Pulmonary artery endothelial cell (primary cell): ENCODE measurements at places on chromosomes 12 and 14. TPM values are rescaled to one million over a fixed set of nuclear protein-coding genes. Genes with fewer than 3 reads are reported as not detected.

GRCh38 chr12:70645494-70646317 is 8.5 kb upstream of the PTPRB start:
- DNase-seq: peak; percentile 92

DNA sequence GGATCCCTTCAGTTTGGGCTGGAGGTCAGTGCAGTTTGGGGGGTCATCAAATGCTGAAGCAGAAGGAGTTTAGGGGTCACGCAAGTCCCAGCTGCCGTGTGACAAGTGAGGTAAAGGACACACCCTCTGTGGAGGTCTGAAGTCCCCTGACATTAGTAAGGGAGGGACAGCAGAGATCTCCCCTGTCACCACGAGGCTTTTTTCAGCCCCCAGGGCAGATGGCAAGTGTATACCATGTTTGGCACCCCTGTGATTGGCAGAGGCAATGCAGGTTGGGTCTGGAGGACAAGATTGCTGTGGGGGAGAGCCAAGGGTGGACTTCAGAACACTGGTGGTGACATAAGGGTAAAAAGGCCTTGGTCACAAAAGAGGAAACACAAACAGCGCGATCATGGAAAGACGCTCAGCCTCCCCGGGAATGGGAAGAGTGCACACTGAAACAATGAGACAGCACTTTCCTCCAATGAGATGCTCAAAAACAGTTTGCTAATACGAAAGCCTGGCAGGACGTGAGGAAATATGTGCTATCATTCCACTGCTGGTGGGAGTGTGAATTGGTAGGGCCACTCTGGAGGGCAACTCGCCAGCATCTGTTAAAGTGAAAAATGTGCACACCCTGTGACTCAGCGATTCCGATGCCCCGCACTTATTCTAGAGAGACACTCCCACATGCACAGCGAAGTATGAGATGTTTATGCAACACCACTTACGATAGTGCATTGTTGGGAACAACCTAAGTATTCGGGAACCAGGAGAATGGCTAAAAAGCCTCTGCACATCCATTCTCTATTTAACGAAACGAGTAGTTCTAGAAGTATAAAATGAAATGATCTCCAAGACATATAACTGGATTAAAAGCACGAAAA is 14.4 kb upstream of the CD27 start:
- peak; percentile 94 for DNase-seq

DNA sequence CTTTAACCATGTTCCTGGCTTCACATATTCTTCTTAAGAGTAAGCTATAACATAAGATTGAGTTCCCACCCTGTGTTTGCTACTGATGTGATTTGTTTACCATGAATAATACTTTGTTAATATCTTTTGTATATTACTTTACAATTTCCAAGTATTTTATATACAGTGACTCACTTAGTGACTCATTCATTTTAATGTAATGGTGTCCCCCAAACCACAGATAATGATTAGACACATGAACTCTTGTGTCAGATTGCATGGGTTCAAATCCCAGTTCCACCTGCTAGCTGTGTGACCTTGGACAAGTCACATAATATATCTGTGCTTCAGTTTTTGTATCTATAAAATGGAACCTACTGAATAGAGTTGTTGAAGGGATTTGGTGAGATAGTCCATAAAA is 76.1 kb downstream of the MYF5 start:
- DNase-seq: no peak

GRCh38 chr12:4171742-4172141 is 101.8 kb upstream of the CCND2 start:
- no peak for DNase-seq

- DNase-seq: no peak
These were observed 15.9 kb downstream of the FAIM2 start for GRCh38 chr12:49887536-49888401.

DNA sequence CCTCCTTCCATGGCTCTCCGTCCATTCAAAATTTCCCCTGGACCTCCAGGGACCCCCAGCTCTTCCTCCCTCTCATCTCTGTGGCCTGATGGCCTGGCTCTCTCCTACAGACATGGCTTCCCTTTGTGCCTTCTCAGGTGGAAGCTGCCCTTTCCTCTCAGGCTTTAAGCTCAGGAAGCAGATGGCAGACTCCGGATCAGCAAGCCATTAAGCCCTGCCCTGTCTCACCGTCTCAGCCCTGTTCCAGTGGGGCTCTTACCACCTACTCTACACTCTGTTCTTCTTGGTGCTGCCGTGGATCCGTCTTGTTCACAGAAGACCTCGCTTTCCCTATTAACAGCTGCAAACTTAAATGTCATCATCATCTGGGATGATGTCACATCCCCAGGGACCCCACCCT is 33.1 kb downstream of the NPC2 start:
- no peak for DNase-seq

DNA sequence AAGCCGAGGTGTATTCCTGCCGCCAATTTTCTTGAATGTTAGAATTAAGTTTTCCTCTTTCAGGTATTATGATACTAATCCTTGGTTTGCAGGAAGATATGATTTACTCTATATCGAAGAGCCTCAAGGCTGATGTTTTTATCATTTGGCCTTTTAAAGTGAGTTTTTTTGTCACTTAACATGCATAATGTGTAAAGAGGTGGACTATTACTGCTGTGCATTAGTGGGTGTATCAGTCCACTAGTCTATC is 11.1 kb upstream of the TMPO start:
- DNase-seq: no peak

DNA sequence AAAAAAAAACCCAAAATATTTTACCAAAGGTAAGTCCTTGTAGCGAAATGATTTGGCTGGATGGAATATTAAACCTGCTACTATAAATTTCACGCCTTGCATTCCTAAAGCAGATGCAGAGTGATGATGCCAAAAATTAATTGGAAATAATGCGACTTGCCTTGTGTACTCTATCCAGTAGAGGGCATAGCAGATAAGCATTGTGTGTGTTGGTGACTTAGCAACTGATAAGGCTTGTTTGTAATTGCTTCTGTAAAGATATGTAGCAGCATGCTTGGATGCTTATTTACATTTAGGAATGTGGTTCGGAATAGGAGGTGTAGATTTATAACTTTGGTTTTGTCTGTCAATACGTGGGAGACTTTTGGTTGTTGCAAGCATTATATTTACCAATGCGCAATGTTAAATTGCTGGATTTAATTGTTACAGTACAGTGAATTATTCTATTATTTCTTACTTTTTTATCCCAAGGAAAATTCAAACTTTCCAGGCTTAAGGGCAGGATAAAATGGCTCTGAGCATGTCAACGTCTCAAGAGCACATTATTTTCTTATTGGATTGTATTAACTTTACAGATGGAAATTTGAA is 80.5 kb downstream of the TMEM260 start:
- peak; percentile 29 for DNase-seq

DNA sequence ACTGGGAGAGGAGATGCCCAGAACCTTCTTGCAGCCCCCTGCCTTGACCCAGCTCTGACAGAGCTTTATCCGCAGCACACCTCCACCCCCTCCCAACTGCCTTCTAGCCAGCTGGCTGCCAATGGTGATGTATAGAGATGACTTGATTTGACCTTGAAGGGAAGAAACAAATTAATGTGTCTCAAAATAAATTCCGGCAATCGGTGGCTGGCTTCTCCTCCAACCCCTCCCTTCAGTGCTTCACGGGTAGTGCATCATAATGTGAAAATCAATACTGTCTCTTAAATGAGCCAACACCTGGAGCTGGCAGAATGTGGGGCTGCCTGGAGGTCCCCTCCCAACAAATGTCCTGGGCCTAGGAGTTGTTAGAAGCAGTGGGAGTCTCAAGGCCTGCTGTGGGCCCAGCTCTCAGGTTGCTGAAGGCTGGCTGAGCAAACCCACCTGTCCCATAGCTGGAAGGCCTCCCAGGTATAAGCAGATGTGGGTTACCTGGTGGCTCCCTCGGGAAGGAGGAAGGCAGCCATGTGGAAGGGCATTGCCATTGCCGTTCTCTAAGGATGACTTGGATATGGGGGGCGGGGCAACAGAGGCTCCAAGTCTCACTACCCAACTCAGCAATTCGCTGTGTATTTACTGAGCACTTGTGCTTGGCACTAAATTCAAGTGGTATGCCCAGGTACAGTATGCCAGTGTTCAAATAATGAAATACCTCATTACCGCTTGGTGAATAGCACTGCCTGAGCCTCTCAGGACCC is 23.2 kb downstream of the HSPB8 start:
- DNase-seq: no peak

DNA sequence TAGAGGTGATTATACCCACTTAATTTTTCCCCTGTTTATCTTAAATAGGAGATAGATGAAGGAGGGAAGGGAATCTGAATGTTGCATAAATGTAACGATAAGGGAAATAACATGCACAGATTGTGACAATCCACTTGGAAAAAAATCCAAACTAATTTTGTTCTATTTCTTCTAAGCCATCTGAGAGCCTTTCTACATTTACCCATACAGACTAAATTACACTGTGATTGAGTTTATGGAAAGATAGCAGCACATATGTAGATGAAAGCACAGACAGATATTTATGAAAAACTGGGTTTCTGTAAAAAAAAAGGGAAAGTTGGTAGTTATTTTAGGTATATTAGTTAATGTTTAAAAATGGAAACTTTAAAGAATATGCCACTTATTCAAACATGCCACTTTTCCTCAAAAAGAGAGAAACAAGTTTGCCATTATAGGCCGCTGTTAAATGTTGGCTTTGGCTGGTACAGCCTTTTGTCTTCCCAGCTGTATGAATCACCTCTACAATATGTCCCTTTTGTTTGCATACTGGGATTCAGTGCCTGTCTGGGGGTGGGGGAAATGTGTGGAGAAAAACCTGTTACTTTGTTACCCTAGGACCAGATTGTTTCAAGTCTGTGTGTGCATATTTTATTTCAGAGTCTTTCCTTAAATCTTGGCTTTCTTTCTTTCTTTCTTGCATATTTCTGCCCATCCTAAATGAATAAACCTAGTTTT is 470.2 kb upstream of the LMO3 start:
- DNase-seq: no peak

GRCh38 chr12:5807514-5808219 is 137.4 kb downstream of the ANO2 start:
- DNase-seq: no peak

- no peak for DNase-seq
These were observed at the start of gene HOXC6 for GRCh38 chr12:54028314-54029201. TSS of gene HOXC6 (plus strand) at chr12:54028440. CDS start at chr12:54028522, 82 bp downstream.

- DNase-seq: no peak
These were observed 14.5 kb upstream of the TNFRSF1A start for GRCh38 chr12:6356374-6356820.

GRCh38 chr12:19155981-19156734 is 26.6 kb downstream of the PLEKHA5 start:
- DNase-seq: peak; percentile 19

GRCh38 chr14:78848234-78848820 is 678.2 kb downstream of the NRXN3 start:
- DNase-seq: peak; percentile 1

- DNase-seq: no peak
These were observed 50.2 kb downstream of the FOXN4 start for GRCh38 chr12:109258607-109259544.

DNA sequence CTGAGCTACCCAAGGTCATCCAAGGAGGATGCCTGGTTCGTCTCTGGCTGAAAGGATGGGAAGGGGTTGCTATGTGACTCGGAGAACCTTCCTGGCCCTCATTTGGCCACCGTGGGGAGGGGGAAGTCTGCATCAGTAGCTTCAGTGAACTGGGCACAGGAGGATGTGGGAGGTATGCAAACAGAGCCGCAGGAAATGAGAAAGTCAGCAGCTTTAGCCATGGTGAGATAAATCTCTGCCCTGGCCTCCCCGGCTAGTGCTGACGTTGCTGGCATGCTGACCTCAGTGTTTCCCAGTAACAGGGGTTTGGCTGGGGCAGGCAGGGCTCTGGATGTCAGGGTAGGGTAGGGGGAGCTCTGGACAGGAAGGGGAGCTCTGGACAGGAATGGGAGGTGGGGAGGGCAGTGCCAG is 2.3 kb upstream of the CEBPE start:
- peak; percentile 36 for DNase-seq

DNA sequence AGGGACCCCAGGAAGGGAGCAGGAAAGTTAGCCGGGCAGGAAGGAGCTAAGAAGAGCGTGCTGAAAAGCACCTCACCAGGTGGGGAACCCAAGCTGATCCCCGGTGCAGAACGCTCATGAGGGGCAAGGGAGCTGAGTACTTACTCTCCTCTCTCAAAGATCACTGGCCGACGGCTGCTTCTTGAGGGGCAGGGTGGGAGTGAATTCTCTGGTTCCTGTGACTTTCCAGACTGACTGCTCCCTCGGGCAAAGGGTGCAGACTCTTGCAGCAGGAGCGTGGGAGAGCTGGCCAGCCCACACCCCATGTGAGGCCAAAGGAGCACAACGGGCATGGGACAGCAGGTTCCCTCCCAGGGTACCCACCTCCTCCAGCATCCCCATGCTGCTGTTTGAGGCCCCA is 44.9 kb upstream of the DIO3 start:
- DNase-seq: no peak

- no peak for DNase-seq
These were observed 62.8 kb upstream of the DIO3 start for GRCh38 chr14:101498526-101498860.

GRCh38 chr14:97180304-97181200 is 383.4 kb downstream of the VRK1 start:
- no peak for DNase-seq

DNA sequence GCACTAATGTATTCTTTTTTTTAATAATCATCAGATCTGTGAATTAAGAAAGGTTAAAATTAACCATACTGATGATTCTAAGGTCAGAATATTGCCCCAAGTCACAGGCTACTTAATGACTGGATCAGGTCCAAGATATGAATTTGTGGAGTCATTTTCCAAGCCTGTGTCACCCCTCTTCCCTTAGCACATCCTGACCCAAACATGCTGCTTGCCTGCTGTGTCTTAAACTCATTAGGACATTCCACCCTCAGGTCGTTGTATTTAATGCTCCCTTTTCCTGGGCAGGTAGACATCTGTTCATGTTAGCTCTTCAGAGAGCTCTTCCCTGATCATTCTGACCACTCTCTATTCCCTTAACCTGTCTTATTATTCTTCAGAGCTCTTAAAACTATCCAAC is 463.5 kb upstream of the PDE3A start:
- DNase-seq: no peak

Gene BMP4
- 64.3 and 156 TPM in 2 replicates for total RNA-seq

Gene FLRT2
- total RNA-seq: 20.8 and 55.9 TPM in 2 replicates

Gene SLC7A7
- total RNA-seq: 9.3 and 18.6 TPM in 2 replicates

Gene FSCB
- total RNA-seq: not detected in 2 replicates

Gene OVCH1
- total RNA-seq: 0.21 TPM in 1 of 2 replicates, not detected in the other

Gene AQP2
- total RNA-seq: not detected in 2 replicates

Gene TRHDE
- total RNA-seq: not detected in 2 replicates

Gene BEGAIN
- total RNA-seq: 0.11 and 0.13 TPM in 2 replicates

Gene SP7
- not detected in 2 replicates for total RNA-seq

Gene TOMM20L
- total RNA-seq: not detected in 2 replicates

Gene CSRP2
- 2.8 and 10.5 TPM in 2 replicates for total RNA-seq

Gene DLGAP5
- total RNA-seq: 48.5 and 77.7 TPM in 2 replicates

Gene FKBP11
- 20.6 and 23.0 TPM in 2 replicates for total RNA-seq

Gene PPP1R12A
- 78.7 and 94.0 TPM in 2 replicates for total RNA-seq
